T follicular helper cell (primary cell): ENCODE measurements at places on chromosomes 2 and 18.

DNA sequence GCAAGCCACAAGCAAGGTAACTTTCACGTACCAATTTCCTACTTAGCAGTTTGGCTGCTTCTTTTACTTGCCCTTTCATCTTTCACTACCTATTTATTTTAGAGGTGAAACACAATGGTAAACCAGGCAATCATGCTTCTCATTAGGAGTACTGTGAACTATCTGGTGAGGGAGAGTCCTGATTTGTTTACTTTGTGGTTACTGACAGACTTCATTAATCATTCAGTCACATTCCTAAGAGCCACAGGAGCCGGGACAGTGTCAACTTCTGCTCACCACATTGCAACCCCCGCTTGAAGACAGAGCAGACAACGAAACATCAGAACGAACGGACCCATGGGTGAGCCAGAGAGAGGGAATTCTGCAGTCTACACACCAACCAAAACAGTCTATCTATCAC is 28.8 kb downstream of the TUBB6 start:
- DNase-seq = no peak

- DNase-seq = no peak
These were observed 35.1 kb upstream of the LPIN1 start for GRCh38 chr2:11711354-11711716.

- no peak for DNase-seq
These were observed 62.2 kb upstream of the PLA2R1 start for GRCh38 chr2:160124571-160124970.

DNA sequence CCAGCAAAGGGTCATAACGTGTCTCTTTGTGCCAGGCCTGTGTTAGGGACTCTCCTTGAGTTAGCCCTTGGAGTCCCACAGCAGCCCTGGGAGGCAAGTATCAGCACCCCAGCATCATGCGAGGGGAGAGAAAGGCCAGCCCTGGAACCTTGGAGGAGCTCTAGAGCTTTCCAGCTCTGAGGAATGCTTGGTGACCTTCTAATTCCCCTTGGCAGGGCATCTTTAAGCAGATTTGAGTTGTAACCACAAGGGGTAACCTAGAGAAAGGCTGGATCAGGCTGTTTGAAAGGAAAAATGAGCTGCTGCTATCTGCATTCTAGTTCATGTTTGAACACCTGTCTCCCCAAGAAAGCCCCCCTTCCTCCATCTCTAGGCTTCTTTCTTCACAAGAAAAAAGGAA is 23.8 kb upstream of the ODC1 start:
- DNase-seq = no peak

- DNase-seq = peak; percentile 12
These were observed 23.7 kb downstream of the TMEM127 start for GRCh38 chr2:96241900-96242611.

- DNase-seq = no peak
These were observed 343.9 kb upstream of the MMADHC start for GRCh38 chr2:149931486-149931885.

DNA sequence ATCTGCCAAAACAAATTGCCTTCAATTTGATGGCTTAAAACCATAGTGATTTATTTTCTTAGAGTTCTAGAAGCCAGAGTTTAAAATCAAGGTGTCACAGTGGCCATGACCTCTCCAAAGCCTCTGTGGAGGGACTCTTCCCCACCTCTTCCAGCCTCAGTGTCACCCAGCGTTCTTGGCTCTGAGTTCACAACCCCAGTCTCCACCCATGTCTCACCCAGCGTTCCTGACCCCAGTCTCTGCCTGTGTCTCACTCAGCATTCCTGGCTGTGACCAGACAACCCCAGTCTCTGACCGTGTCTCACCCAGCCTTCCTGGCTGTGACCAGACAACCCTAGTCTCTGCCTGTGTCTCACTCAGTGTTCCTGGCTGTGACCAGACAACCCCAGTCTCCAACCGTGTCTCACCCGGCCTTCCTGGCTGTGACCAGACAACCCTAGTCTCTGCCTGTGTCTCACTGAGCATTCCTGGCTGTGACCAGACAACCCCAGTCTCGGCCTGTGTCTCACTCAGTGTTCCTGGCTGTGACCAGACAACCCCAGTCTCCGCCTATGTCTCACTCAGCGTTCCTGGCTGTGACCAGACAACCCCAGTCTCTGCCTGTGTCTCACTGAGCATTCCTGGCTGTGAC is 299.3 kb downstream of the GALR1 start:
- DNase-seq = no peak

GRCh38 chr2:221444106-221444505 is 128.0 kb downstream of the EPHA4 start:
- no peak for DNase-seq
